Fibroblast of the conjunctiva (primary cell): ENCODE measurements at places on chromosomes 5 and 9.

- DNase-seq: no peak
These were observed 48.2 kb upstream of the PRDM9 start for GRCh38 chr5:23459214-23459613.

DNA sequence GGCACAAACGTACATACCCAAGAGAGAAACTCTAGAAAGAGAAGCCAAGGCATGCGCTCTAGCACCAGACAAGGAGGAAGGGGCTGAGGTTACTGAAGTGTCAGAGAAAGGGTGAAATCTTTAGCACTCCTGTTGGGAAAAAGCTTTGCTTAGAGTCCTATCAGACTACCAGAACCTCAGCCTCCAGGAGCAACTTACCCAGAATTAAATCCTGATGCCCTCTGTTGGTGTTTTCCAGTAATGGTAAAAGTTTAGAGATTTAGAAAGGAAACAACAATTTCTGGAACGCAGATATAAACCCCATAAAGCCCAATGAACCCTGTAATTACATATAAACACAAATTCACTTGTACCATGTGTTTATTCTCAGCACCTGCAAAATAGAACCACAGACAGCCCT is 33.2 kb upstream of the ASTN2 start:
- no peak for DNase-seq

DNA sequence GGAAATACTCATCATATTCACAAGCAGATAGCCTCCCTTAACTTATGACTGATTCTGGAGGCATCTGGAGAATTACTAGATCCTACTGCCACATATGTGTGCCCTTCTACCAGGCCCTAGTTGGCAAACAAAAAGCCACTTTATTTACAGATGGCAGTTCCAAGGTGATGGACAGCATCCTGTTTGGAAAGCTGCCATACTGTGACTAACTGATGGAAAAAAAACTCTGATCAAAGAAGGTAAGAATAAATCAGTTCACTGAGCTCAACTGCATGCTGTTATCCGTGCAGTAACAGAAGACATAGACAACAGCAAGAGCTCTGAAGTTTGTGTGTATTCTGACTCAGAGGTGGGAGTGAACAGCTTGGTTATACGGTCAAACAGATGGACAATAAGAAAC is 279.8 kb upstream of the POU5F2 start:
- no peak for DNase-seq

GRCh38 chr5:167598166-167598565 is 693.3 kb upstream of the WWC1 start:
- DNase-seq: no peak

- DNase-seq: no peak
These were observed 315.3 kb upstream of the MSX2 start for GRCh38 chr5:174409070-174409469.

GRCh38 chr9:12908895-12909294 is 134.1 kb downstream of the LURAP1L start:
- DNase-seq: no peak

DNA sequence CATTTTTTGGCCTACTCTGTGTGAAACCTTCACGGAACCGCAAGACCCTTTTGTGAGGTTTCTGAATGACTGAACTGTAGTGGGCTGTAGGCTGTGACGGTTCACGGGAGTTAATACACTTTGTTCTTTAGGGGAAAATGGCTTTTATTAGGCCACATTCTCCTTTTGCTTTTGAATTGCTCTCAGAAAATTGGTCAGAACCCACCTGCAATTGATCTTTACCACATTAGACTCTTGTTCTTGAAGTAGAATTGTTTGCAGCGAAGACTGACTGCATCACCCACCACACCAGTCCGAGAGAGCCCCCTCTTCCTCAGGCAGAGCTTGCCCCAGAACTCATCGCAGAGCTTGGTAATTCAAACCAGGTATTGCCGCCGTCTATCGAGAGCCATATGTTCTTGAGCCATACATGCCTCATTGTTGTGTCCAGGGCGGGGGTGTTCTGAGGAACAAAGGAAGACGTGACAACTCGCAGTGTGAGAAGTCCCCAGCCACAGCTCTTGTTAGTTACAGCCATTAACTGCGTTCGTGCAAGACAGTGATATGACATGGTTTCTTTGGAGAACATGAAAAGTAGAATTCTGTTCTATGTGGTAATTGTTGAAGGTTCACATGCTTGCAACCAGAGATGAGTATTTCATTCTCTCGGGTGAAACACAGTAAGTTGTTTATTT is 166.4 kb upstream of the OTULINL start:
- no peak for DNase-seq

DNA sequence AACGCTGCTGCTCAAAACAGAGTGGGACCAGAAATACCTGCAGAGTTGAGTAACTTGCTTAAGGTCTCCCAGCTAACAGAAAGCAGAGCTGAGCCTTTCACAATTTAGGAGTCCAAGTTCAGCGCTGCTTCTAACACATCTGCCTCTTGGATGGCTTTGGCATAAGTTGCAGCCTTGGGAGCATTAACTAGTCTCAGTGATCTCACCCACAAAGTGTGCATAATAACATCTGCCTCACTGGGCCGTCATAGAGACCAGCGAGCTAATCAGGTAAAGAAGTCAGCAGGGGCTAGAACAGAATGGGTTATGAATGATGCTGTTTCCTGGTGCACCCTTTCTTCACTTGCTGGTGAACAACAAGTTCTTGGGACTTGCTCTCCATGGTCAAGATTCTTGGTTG is 36.5 kb downstream of the WWC1 start:
- DNase-seq: peak; percentile 21

- DNase-seq: no peak
These were observed 495.6 kb upstream of the CTNND2 start for GRCh38 chr5:12399868-12400267.

DNA sequence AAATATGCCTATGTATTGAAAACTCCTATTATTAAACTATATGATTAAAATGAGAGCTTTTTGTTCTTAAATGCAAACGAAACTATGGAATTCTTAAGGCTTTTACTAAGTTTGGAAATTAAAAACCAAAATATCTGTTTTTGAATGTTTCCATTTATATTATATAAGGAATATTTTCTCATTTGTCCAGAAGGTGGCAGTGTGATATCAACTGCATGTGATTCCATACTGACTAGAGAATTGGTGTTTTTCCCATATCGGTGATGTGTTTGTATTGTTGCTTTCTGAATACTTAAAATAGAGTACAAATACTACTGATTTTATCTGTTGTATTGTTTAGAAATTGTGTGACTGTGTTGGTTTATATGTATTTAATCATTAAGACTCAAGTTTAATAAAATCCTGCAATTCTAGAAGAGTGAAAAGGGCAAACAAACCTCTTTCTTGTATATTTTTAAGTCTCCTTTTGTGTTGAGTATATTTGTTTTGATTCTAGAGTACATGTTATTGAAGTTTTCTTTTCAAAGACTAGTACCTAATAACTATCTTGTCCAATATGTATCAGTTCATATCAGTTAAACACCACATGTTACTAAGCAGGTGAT is 320.8 kb downstream of the CCDC171 start:
- DNase-seq: peak; percentile 65

DNA sequence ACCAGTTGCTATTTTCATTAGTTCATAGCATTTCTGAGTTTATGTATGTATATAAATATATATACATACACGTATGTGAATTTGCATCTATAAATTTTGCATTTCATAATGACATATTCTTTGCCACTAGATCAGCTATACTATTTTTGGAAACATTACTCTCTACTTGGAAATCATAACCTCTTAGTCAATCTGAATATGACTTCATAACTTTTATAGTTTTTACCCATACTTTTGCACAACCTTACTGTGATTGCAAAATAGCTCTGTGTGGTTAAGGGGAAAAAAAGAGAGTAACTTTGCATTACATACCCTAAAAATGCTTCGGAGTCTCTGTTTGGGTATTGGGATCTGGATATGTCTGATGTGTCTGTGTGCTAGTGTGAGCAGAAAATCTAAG is 44.9 kb upstream of the ADAMTSL1 start:
- DNase-seq: no peak

GRCh38 chr9:76571288-76571687 is 112.3 kb downstream of the GCNT1 start:
- DNase-seq: no peak

DNA sequence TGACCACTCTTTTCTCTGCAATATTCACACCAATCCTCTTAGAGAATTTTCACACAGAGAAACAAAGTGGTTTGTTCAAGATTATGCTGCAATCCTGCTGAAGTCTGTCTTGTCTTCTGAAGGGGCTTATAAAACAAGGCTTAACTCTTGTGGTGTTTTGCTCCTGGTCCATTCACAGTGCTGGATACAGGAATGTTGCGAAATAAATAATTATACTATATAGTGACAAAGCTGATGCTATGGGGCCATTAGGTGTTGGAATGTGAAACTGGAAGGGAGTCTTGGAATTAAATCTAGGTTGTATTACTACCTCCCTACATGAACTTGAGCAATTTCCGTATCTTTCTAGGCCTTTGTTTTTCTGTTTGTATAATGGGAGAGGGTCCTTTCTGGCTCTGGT is 170.2 kb downstream of the TRIM32 start:
- DNase-seq: no peak

GRCh38 chr5:177312649-177313181 is 1.0 kb upstream of the MXD3 start:
- DNase-seq: no peak

GRCh38 chr9:131999692-132000551 is 79.7 kb downstream of the MED27 start:
- no peak for DNase-seq

DNA sequence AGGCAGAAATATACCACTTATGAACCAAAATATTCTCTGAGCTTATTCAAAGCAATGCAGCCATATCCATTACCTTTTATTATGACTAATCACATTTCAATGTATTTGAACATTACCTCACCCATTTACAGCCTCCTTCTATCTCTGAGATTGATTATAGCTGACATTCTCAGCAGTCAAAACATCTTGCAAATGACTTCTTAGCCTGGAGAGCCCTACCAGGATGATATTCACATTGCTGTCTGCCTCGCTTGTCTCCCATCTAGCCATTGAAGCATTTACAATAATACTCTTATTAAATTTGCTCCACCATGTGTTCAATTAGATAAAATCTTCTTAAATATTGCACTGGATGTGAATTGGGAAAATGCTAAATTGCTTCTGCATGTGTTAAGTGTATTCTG is 1879.9 kb upstream of the ACO1 start:
- no peak for DNase-seq

- peak; percentile 3 for DNase-seq
These were observed 101.1 kb upstream of the NR4A3 start for GRCh38 chr9:99720455-99721050.

GRCh38 chr5:158303275-158303674 is 444.3 kb upstream of the CLINT1 start:
- DNase-seq: no peak

- DNase-seq: no peak
These were observed 171.0 kb downstream of the RMI1 start for GRCh38 chr9:84151640-84152039.

GRCh38 chr5:891837-892393 is 686 bp downstream of the BRD9 start:
- DNase-seq: no peak

DNA sequence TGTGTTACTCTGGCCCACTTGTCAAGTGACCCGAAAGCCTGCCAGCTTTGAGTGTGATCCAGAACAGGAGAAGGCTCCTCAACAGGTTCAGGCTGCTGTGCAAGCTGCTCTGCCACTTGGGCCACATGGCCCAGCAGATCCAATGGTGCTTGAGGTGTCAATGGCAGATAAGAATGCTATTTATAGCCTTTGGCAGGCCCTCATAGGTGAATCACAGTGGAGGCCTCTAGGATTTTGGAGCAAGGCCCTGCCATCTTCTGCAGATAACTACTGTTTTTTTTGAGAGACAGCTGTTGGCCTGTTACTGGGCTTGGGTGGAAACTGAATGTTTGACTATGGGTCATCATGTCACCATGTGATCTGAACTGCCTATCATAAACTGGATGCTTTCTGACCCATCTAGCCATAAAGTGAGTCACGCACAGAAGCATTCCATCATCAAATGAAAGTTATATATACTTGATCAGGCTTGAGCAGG is 180.8 kb downstream of the CARTPT start:
- no peak for DNase-seq

GRCh38 chr9:111897601-111898137 is 1.1 kb downstream of the UGCG start:
- no peak for DNase-seq

GRCh38 chr9:134325096-134325812 is 1.0 kb upstream of the RXRA start:
- DNase-seq: no peak

- no peak for DNase-seq
These were observed 55.0 kb upstream of the APC start for GRCh38 chr5:112682621-112683061.

- no peak for DNase-seq
These were observed 36.4 kb downstream of the JADE2 start for GRCh38 chr5:134561871-134562296.

GRCh38 chr9:127931092-127931881 is 710 bp upstream of the PIP5KL1 start:
- no peak for DNase-seq

- no peak for DNase-seq
These were observed 33.1 kb downstream of the SH3GL2 start for GRCh38 chr9:17611917-17612316.

DNA sequence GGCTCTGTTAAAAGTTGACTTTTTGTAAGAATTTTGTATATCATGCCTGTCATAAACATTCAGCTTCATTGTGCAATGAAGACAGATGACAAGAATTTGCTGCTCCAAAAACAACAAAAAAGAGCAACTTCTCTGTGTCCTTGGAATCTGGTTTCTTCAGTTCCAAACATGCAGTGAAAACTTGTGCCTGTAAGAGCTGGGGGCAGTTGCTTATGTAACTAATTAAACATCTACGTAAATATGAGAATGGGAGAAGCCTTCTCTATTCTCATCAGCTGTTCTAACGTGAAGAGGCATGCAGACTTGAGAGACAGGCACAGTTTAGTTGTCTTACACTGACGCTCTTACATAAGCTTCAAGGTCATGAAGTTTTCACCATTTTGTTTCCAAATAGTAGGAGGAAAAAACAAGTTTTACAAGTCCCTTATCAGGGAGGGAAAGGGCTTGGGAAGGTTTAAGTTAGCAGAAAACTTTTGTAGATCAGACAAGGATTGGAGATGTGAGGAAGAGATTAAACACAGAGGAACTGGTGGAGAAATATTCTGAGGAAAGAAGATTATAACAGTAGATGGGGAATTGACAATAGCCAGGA is 170.4 kb downstream of the RFK start:
- DNase-seq: peak; percentile 13
